ENCODE measurements at places on chromosomes 12 and 14.

DNA sequence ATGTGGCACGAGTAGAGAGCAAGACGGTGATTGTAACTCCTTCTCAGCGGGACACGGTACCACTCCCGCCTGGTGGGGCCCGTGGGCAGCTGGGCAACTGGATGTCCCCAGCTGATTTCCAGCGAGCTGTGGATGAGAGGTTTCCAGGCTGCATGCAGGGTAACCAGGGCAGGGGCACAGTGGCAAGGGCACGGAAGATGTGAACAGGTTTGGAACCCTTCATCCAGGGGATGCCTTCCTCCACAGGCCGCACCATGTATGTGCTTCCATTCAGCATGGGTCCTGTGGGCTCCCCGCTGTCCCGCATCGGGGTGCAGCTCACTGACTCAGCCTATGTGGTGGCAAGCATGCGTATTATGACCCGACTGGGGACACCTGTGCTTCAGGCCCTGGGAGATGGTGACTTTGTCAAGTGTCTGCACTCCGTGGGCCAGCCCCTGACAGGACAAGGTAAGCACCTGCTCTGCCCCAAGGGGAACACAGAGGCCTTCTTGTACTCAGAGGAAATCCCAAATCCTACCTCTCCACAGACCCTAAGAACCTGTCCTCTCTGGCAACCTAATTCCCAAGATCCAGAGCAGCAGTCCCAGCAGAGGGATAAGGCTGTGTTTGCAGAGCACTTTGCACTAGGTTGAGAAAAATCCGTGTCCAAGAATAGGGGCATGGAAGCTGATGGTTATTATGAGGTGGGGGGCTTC lies 4.3 kb downstream of the PCK2 start:
- no peak for DNase-seq

- no peak for DNase-seq
Measured at GRCh38 chr12:2064071-2064507, 11.3 kb downstream of the CACNA1C start.

DNA sequence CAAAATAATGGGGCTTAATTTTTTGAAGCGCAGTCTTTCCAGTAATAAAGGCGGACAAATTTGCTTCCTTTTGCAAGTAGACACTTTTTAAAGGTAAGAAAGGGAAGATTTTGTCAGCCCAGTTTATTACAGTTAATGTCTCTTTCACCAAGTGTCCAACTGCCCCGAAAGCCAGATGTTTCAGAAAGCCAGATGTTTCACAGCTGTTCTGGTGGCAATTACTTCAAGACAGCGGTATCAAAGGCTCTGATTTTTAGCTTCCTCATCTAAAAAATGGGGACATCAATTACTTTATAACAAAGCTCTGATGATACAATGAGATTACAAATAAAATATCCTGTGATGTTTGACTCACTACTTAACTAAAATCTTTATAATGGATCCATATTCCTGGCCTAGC lies 1.0 kb downstream of the WBP11 start:
- no peak for DNase-seq

- DNase-seq, result no peak
Measured at GRCh38 chr14:106652494-106652893, 1126.1 kb downstream of the TMEM121 start.

DNA sequence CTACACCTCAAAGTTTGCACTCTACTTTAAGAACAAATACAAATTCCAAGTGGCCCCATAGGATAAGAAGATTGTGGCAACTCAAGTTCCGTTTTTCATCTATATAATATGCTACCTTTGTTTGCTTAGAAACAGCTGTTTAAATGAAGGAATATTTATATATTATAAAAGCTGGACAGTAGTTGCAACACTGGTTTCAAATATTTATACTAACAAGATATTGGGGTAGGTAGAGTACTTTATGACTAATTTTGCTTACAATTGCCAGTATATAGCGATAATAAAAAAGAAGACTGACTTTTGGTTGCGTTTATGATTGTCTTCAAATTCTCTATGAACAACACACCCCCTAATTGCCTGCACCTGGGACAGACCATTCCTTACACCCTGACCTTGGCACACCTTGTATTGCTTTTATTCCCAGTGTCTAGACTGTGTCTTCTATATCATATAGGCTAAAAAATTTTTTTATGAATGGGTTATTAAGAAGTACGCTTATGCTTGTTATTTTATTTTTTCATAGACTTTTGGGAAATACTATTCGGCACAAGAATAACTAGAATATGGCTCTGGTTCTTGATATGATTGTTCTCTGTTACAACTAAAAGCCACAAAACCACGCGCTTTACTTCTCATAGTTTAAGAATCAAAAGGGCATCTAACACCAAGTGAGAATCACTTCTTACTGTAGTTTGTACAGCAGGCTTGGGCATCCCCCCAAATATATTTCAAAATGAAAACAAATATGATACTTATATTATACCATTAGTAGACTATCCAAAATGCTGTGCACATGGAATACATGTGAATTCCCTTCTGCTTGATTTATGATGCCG lies 455.4 kb upstream of the DCN start:
- no peak for DNase-seq

DNA sequence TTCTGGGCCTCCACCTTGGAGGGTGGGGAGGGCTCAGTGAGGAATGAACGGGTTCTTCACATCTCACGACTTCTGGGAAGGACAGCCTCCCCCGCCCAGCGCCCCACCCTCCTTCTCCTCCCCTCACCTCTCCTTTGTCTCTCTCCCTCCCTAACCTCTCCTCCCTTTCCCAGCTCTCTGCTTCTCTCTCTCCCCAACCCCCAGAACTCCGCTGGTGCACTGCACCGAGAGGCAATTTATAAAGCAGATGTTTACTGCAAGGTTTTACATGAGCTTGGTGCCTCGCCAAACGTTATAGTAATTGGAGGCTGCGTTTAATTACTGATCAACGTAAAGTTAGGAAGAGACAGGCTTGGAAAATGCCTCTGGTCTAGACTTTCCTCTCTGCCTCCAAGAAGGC lies 42.9 kb upstream of the FAM222A start:
- DNase-seq, result no peak

DNA sequence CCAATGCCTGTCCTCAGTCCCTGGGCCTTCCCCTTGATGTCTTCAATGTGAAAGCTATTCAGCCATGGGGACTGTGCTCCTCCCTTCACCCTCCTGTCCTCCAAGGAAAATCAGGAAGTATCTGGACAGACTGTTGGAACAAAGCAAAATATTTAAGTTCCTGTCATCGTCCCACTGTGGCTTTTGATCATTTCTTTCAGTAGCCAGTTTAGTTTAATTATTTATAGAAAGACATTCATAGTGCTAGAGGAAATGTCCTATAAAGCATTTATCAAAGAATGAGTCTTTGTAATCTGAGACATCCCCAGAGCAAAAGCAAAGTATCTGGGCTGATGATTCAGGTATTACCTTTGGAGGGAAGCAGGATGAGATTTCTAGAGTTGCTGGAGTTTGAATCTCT lies 254.1 kb downstream of the NRXN3 start:
- no peak for DNase-seq

GRCh38 chr12:59345406-59345805 lies 250.4 kb upstream of the SLC16A7 start:
- DNase-seq, result no peak

- no peak for DNase-seq
Measured at GRCh38 chr12:56202366-56202765, 13.1 kb upstream of the SMARCC2 start.

DNA sequence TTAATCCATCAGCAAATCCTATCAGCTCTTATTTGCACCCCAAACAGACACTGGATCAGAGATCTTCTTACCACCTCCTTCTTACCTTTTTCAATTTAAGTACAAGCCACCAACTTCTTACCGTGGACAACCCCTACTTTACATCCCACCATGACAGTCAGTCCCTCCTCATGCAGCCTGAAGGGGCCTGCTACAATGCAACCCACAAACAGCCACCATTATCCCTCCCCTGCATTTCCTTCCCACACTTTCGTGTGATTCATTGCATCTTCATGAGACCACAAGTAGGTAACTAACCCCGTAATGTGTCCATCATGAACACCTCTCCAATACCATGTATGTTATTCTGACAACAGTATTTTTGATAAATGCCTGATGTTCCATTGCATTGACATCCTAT lies 108.6 kb downstream of the BCL11B start:
- DNase-seq, result no peak

- DNase-seq, result no peak
Measured at GRCh38 chr12:83190631-83191390, 504.1 kb downstream of the TMTC2 start.

GRCh38 chr12:20695232-20695631 lies at the start of gene SLCO1C1:
TSS of gene SLCO1C1 (plus strand) at chr12:20695332. CDS start at chr12:20699577, 4,245 bp downstream.
- DNase-seq, result no peak

DNA sequence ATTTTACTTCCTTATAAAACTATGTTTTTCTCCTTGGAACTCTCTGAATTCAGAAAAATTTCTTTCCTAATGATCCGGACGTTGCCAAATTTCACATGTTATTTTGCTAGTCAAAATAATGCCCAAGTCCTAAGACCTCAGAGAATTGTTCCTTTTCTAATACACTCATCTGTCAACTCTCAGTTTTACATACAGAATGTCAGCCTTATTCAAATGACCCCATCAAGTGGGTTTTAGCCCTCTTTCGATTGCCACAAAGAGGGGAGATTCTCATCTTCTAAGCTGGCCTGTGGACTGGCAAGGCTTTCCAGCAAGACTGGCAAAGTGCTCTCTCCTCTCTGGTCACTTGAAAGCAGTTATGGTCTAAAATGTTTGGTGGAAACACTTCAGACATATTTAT lies 99.3 kb upstream of the GPHB5 start:
- DNase-seq, result no peak

DNA sequence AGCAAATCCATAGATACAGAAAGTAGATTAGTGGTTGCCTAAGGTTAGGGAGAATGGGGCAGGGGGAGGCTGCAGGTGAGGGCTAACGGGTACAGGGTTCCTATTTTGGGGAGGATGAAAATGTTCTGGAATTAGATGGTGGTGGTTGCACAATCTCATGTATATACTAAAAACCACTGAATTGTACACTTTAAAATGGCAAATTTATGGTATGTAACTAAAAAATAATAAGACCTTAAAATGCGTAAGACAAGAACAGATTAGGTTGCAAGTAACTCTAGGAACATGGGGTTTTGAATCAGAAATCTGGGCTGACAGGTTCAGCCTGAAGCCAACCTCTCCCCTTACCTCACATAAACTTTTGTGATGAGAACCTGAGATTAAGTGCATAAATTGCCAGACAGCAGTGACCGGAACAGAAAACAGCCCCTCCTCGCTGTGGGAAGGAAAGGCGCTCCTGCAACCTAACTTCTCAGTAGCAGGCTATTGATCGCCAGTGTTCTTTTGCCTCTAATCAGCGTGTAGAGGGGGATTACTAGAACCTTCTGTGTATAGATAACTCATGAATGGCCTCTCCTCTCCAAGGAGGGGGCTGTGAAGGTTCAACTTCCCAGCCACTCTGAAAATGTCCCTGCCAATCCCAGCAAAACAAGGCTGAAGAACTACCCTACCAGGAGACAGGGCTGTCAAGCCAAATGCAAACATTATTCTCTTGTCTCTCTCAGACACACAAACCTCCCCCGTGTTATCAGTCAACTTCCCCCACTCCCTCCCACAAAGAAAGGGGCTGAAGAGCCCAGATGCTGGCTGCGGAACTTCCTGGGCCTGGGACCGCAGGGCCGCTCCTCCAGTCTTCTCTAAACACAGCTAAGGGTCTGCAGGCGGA lies 1.9 kb downstream of the SSH1 start:
- no peak for DNase-seq

- DNase-seq, result no peak
Measured at GRCh38 chr14:46048127-46048526, 603.5 kb downstream of the RPL10L start.

- no peak for DNase-seq
Measured at GRCh38 chr14:69573831-69574262, 824 bp downstream of the CCDC177 start.

- no peak for DNase-seq
Measured at GRCh38 chr14:72781561-72782508, 112.1 kb downstream of the DPF3 start.

- no peak for DNase-seq
Measured at GRCh38 chr12:100020370-100020769, 35.6 kb upstream of the ANKS1B start.

- no peak for DNase-seq
Measured at GRCh38 chr14:101505236-101505970, 55.9 kb upstream of the DIO3 start.

DNA sequence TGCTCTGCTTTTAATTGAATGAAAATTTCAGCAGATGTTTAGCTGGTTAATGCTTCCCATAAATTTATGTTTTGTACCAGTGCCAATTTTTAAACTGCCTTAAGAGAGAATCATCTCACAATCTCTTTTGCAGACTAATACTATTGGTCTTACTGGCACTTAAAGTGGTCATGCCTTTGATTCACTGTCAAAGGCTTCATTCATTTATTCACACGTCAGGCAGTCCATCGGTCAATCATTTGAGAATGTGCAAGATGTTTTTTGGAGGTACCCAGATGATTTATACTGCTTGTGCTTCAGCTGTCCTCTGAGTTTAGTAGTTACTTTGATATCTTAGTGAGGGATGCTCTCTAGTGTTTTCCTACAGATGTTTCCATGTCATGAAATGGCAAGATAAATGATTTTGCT lies 83.4 kb downstream of the NAV3 start:
- no peak for DNase-seq

GRCh38 chr12:6569786-6570185 lies 1.7 kb upstream of the NOP2 start:
- DNase-seq, result no peak

DNA sequence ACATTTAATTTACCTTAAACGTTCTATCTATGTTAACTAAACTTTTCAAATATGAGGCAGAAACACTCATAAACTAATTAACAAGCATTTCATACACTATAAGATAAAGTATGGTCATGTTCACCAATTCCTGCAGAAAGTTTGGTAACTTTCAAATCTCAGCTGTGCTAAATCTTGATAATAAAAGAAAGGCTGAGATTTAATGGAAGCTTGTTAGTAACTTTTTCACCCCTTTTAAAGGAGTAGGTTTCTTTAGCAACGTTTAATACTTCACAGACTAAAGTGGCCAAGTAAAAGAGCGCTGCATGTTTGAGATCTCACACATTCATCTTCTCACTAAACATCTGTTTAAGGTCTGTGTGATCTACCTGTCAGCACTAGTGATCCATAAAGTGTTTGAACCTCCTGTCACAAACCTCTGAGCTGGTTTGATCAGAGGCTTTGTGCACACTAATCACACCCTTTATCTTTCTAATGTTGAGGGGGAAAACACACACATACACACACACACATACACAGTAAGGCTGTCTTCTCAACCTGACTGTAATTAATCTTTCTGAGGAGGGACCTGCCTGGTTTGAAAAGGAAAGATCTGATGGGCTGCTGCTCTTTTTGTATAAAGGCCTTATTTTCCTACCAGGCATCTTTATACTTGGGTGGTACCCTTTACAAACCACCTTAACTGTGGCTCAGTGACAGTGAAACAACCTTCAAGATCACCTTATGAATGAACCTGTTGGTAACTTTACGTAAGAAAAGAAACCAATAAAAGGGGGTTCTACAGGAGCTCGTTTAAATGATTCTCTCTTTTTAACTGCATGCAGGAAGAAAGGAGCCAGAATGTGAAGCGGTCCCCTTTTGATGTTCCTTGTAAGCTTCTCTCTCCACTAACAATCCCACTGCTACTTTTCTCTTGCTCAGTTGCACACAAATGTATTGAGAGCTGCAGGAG lies 244.2 kb downstream of the SOX5 start:
- DNase-seq, result no peak

- peak; percentile 23 for DNase-seq
Measured at GRCh38 chr12:45726603-45727300, 2.8 kb upstream of the ARID2 start.
